NCI-H2227 treated with DMSO at 0.1 percent for 48 hours (cell line): ENCODE measurements at places on chromosomes 6 and 20.

GRCh38 chr6:150322466-150322871 lies 46.3 kb upstream of the IYD start:
- DNase-seq, result no peak

DNA sequence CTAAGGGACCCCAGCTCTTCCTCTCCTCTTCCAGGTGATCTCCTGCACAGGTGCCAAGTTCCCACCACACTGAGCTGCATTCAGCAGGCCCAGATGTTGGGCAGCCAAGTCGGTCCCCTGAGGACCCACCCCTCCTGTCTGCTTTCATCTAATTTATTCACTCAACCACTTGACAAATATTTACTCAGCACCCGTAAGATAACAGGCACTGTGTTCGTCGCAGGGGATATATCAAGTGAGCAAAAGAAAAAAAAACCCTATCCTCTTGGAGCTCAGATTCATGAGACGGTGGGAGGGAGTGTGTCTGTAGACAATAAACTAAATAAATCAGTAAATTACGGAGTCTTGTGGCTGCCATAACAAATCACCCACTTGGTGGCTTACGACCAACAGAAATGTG lies 143.6 kb downstream of the MRPL14 start:
- no peak for DNase-seq

DNA sequence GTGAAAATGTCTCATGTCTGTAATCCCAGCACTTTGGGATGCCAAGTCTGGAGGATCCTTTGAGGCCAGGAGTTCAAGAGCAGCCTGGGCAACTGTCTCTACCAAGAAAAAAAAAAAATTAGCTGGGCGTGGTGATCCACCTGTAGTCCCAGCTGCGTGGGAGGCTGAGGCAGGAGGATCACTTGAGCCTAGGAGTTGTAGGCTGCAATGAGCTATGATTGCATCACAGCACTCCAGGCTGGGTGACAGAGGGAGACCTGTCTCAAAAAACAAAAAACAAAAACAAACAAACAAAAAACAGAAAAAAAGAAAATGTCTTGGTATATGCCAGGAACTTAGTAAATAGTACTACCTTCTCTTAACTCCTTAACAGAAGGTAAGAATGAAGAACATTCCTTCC lies 31.4 kb upstream of the TMEM14A start:
- DNase-seq, result no peak

GRCh38 chr20:54092021-54092420 lies 21.6 kb upstream of the BCAS1 start:
- DNase-seq, result no peak

DNA sequence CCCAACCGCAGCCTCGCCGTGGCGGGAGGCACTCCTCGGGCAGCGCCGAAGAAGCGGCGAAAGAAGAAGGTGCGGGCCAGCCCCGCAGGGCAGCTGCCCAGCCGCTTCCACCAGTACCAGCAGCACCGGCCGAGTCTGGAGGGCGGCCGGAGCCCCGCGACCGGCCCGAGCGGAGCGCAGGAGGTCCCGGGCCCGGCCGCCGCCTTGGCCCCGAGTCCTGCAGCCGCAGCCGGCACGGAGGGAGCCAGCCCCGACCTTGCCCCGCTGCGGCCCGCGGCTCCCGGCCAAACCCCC lies 525 bp downstream of the PNRC1 start:
- no peak for DNase-seq

DNA sequence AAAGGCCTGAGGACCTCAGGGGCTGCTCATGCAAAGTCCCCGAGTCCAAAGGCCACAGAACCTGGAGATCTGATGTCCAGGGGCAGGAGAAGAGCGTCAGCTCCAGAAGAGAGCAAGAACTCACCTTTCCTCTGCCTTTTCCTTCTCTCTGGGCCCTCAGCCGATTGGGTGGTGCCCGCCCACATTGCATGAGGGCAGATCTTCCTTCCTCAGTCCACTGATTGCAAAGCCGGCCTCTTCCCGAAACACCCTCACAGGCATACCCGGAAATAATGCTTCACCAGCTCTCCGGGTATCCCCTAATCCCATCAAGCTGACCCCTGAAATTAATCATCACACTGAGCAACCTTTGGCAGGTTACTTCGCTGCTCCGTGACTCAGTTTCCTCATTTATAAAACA lies 33.4 kb downstream of the SPDEF start:
- no peak for DNase-seq

DNA sequence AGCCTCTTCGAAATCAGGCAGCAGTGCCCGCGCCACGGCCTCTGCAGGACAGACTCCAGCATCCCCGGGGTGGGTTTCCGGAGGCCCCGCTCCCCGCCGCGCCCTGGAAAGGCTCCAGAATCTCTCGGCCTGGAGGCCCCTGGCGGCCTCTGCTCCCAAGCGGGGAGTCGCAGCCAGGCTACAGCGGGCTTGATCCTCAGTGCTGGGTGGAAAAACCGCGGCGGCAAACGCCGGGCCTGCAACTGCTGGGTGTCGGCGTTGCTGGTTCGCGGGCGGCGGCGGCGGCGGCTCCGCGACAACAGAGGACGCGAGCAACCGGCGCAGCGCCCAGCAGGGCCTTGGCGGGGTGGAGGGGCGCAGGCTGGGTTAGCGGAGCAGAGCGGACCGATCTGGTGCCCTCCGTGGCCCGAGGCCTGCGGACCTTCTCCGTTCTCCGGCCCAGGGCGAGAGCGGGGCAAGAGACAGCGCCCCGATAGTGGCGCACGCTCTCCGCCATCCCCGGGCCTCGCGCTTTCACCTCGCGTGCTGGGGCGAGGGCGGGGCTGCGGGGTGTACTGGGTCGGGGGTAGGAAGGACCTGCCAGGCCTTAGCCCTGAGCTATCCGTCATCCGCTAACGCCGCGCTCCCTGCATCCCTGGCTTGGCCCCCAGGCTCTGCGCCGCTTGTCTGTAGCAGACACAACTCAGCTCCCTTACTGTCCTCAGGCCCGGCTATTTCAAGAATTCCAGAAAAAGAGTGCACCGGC lies 3.4 kb upstream of the ZNF292 start:
- DNase-seq, result peak; percentile 57

- no peak for DNase-seq
Measured at GRCh38 chr20:62595491-62595890, 46.8 kb upstream of the SLCO4A1 start.

GRCh38 chr6:168280899-168281245 lies 38.7 kb downstream of the DACT2 start:
- no peak for DNase-seq

DNA sequence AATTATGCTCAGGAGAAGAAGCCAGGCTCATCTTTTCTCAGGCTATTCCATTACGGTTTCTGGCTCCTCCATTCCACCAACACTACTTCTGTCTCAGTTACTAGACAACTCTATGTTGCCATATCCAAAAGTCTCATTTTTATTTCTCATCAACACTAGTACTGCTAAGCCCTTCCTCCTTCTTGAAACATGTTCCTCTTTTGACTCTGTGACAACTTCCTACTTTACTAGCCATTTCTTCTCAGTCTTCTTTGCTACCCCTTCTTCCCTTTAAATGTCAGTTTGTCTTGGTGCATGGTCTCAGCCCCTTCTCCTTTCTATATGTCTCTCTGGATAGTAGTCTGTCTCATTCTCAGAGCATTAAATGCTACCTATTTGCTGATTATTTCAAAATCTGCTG lies 7.1 kb upstream of the ADGRG6 start:
- DNase-seq, result no peak

DNA sequence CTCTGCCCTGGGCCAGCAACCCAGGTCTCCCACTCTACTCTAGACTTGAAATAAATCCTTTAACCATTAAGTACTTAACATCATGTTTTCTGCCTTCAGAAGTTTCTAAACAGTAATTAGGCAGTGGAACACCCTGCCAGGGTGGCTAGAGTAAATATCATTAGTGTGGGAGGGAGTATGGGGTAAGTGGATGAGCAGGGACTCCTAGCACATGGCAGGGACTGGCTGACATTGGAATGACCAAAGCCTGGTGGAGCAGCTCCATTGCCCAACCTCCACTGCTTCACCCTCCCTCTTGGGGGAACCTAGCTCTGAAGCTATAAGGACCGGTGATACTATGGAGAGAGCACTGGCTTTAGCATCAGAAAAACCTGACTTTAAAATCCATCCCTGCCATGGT lies 167.1 kb downstream of the MAFB start:
- DNase-seq, result no peak

DNA sequence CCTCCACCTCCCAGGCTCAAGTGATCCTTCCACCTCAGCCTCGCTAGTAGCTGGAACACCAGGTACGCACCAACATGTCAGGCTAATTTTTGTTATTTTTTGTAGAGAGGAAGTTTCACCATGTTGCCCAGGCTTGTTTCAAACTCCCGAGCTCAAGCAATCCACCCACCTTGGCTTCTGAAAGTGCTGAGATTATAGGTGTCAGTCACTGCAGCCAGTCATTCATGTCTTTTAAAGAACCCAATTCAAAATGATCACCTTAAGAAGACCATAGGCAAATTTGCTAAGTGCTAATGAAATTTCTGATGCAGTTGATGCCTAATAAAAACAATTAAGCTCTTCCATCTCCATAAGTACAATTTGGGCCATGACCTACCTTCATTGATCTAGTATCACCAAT lies 2.6 kb upstream of the VNN2 start:
- no peak for DNase-seq

GRCh38 chr6:70530023-70530422 lies 36.7 kb upstream of the SDHAF4 start:
- no peak for DNase-seq

- no peak for DNase-seq
Measured at GRCh38 chr6:155036907-155037306, 41.8 kb downstream of the TIAM2 start.

GRCh38 chr6:43284991-43285781 lies 12.9 kb upstream of the SLC22A7 start:
- no peak for DNase-seq

DNA sequence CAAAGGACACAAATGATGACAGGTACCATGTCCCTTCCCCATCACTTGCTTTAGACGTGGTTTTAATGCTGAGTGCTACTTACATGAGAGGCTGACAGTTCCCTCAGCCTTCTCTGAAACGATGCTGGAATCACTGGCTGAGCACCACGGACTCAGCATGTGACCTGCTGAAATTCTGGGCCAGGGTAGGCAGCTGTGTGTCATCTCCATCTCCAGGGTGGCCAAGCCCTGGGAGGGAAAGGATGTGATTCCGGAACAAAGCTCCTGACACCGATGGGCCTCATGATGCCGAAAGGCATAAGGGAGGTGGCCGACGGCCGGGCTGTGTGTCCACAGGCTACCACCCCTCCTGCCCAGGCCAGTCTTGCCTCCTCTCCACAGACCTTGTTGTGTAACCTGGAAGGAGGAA lies 184.3 kb upstream of the CST7 start:
- no peak for DNase-seq

DNA sequence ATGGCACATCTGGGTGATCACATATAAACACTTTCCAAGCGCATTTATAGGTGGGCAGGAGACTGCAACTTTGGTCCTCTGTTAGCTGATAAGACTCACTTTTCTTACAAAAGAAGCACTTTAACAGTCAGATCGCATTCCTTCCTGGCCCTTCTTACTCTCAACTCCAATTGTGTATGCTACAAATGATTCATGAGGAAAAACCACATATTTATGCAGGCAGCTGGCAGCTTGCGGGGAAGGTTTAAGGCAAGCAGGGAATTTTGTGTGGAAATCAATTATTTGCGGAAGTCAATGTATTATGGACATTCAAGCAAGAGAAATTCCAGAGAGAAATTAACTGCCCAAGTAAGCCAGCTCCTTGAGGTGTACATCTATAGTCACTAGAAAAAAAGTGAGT lies 194.0 kb downstream of the PKHD1 start:
- DNase-seq, result no peak

DNA sequence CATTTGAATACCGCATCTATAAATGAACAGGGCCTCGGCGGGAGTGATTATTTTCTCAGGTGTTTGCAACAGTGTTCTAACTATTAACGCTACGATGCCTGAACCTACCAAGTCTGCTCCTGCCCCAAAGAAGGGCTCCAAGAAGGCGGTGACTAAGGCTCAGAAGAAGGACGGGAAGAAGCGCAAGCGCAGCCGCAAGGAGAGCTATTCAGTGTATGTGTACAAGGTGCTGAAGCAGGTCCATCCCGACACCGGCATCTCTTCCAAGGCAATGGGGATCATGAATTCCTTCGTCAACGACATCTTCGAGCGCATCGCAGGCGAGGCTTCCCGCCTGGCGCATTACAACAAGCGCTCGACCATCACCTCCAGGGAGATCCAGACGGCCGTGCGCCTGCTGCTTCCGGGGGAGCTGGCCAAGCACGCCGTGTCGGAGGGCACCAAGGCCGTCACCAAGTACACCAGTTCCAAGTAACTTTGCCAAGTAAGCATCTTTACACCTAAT lies 70.9 kb downstream of the HFE start:
- DNase-seq, result no peak
